ENCODE measurements at places on chromosomes 16 and 17. TPM values are rescaled to one million over a fixed set of nuclear protein-coding genes. Genes with fewer than 3 reads are reported as not detected.

ALOX12B gene
- total RNA-seq = 1.4 TPM

MYL11 gene
- total RNA-seq = not detected

PRPF8 gene
- total RNA-seq = 442 TPM

GRCh38 chr16:2686912-2687507, 4.7 kb downstream of the KCTD5 start:
- DNase-seq = peak; percentile 49
- H3K36me3 ChIP-seq = peaks cover 15% of the 10 kb centered on the region
- peak overlapping the region; percentile 74 for H3K4me3 ChIP-seq
- peaks cover 38% of the 10 kb centered on the region for H3K4me1 ChIP-seq
- peak overlapping the region; percentile 89 for H3K27ac ChIP-seq
- no peaks in the 10 kb centered on the region for H3K27me3 ChIP-seq
